ENCODE measurements at places on chromosomes 7 and 10.

- no peak for DNase-seq
Measured at GRCh38 chr10:79979310-79979975, 30.5 kb upstream of the SFTPD start.

DNA sequence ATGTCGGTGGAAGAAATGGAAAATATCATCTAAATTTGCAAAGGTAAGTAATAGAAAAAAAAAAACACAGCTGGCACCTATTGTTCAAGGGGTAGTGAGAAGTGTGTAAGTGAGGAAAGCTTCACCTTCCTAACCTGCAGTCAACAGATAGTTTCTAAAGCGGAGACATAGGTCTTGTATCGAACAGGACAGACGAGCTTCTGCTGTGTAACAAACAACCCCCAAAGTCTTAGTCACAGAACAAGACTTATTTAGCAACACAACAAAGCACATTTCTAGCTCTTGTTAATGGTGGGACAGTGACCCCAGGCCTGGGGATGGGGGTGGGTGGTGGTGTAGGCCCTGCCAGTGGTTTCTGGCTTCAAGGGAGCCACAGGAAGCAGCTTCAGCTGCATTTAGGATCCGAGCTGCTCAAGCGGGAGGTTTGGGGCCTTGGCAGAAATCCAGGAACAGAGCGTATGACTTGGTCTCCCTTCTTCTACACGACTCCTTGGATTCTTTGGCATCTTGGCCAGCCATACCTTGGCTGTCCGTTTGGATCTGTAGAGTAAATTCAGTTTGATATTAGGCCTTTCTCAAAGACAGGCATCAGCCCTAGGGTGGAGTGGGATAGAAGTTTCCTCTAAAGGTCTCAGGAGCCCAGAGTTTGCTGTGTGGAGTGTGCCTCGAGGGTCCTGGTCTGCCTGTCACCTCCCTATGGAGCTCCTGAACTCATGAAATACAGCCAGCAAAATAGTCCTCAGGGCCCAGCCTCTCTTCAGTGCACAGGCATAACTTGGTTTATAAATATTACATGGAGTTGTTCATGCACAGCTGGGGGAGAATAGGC, 56.9 kb upstream of the SHH start:
- DNase-seq: no peak

GRCh38 chr10:126777714-126778113, 107.2 kb upstream of the C10orf90 start:
- DNase-seq: no peak

DNA sequence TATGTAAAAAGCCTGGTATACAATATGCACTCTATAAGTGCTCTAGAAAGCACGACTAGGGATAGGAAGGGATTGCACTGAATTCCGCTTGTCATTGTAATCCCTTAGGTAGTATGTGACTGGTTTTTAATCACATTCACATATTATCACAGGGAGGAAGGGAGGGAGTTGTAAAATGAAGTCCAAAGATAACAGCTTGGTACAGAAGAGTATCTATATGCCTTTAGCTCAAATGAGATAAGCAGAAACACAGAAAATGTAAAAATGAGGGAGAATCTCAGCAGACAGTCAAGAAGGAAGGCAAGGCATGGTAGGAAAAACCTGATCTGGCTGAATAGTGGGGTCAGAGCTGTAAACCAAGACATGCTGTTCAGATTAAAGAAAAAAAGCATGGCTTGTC, 63.4 kb downstream of the ABI1 start:
- DNase-seq: no peak

All from effector CD4-positive, alpha-beta T cell (primary cell).